Stimulated activated CD4-positive, alpha-beta T cell treated with anti-CD3 and anti-CD28 coated beads, Interleukin-1b, Interleukin-23, amount 100 ng/mL, for 1 hour (primary cell): ENCODE measurements at places on chromosomes 12 and 14.

GRCh38 chr14:73722581-73722980 is 8.4 kb upstream of the PNMA1 start:
- DNase-seq: no peak

GRCh38 chr12:54014377-54015017 is 5.7 kb downstream of the HOXC8 start:
- DNase-seq: no peak

DNA sequence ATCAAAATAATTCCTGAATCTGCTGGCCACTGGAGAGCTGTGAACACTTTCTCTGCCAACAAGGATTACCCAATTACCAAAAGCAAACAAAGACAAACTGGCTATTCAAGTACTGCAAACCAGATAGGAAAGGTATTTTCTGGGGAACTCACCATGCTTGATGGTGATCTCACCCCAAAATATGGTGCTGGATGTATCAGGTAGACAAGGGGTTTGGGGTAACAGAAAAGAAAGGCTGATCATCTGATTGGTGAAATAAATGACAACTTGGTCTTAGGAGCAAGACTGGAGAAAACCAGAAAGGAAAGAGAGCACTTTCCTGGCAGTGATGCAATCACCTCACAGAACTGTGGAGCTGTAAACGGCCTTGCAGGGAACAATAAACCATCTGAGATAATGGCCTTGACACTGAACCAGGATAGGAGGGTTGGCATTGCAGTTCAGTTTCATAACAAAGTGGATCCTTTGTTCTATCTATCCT is 31.0 kb upstream of the NPFF start:
- no peak for DNase-seq

DNA sequence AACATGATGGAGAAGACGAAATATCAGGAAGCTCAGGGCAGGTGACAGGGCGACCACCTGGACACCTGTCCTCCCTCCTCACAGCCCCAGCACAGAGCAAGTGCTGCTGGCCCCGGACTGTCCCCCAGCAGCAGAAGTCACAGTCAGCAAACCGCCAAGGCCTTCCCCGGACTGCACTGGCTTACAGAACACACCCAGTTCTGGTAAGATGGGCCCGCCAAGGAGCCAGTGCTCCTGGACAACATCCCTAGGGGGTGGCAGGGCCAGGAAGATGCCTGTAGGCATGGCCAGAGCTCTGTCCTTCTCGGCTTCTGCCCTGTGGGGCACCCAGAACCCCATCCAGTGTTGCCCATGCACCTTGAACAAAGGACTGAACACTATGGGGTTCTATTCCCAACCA is 77.9 kb downstream of the BCL11B start:
- no peak for DNase-seq

DNA sequence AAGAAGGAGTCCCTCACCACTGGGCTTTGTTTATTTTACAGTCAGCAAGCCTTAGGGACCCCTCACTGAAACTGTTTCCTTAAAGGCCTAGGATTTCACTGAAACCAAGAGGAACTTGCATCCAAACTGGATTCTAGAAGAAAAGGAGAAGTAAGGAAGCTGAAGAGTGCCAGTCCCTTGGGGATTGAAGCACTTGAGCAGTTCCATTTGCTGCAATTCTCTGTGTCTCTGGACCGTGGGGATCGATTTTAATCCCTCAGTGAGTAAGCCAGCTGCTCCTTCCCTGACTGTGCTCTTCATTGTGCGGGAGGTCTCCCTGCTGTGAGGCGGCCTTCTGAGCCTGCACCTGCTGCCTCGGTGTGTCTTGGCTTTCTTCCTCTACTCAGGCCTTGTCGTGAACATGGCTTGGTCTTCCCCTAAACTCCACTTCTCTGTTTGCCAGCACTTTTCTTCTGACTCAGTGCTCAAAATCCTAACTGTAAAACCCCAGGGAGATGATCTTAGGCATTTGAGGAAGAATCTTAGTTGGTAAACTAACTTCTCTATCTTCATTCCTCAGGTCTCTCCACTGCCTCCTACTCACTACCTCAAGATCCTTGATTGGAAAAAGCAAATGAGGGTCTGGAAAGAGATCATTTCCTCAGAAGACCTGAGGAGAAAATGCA is 132.6 kb downstream of the SLC38A6 start:
- no peak for DNase-seq

DNA sequence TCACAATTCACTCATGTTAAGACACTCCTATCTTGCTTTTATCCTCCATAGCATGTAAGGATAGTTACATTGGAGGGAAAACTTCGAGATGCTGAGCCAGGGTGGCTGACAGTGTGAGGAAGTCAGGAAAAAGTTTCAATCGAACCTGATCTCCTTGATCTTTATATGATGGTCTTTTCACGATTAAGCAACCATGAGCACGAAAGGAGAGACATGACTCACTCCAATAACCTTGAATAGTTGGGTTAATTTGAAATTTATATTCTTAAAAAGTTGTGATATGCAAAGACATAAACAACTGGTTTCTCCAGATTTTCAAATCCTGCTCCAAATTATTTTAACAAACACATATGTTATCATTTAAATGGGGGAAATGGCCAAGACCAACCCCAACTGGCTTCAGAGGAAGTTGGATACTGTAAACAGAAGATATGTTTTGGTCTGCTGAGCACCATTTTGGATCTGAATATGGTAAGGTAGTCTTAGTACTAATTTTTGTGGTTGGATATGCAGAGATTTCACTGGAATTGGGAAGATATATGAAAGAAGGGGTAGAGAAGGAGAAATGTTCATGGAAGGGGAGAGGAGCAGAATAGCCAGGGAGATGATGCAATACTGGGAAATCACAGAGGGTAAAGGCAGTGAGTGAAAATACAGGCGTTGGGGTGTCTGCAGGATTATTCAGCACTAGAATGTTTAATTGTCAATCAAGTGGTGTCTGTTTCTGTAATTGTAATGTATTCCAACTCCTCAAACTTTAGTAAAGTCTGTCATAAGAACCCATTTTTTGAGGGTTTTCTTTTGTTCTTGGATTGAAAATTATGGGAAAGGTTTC is 185.2 kb upstream of the SLC38A2 start:
- no peak for DNase-seq

DNA sequence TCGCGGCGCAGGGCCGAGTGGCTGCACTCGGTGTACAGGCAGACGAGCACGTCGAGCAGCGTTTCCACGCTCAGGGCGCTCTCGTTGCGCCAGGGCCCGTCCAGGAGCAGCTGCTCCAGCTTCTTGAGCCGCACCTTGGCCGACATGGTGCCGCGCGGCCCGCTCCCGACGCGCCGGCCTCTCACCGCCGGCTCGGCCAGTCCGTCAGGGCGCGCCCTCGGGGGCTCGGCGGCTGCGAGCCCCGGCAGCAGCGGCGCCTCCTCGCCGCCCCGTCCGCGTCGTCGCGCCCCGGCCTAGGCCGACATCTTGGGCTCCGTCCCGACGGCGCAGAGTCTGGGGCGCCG is 349 bp downstream of the CDC42BPB start:
- DNase-seq: no peak

- no peak for DNase-seq
These were observed 1.5 kb upstream of the BEGAIN start for GRCh38 chr14:100588671-100589070.

GRCh38 chr14:54443981-54444380 is 2.8 kb upstream of the CNIH1 start:
- DNase-seq: no peak

- DNase-seq: no peak
These were observed 98.4 kb downstream of the APAF1 start for GRCh38 chr12:98743362-98743953.

- no peak for DNase-seq
These were observed 1141.2 kb upstream of the TMEM132C start for GRCh38 chr12:127125607-127126259.
